ENCODE measurements at places on chromosomes 6 and 20.
A peak's percentile ranks its signal among the peaks of the same experiment; 100 is the strongest.

GRCh38 chr6:70884074-70884983, 72.5 kb downstream of the B3GAT2 start:
- DNase-seq = no peak

DNA sequence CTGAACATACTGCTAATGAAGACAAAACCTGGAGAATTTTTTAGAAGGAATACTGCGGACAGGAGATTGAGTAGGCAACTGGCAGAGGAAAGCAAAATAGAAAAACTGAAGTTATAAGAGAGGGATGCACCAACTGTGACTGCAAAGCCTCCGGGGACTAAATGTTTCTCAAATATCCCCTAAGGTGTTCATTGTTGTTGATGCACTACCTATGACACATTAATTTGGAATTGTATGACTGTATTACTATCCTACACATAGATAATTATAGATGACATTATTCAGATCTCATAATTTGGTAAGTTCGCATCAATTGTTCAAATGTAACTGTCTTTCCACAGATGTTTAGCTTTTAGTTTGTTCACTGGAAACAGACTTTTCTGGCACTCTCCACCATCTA, 341.1 kb downstream of the MMUT start:
- no peak for DNase-seq

- DNase-seq = no peak
Observed at GRCh38 chr20:15740046-15740775, 833.0 kb downstream of the KIF16B start.

DNA sequence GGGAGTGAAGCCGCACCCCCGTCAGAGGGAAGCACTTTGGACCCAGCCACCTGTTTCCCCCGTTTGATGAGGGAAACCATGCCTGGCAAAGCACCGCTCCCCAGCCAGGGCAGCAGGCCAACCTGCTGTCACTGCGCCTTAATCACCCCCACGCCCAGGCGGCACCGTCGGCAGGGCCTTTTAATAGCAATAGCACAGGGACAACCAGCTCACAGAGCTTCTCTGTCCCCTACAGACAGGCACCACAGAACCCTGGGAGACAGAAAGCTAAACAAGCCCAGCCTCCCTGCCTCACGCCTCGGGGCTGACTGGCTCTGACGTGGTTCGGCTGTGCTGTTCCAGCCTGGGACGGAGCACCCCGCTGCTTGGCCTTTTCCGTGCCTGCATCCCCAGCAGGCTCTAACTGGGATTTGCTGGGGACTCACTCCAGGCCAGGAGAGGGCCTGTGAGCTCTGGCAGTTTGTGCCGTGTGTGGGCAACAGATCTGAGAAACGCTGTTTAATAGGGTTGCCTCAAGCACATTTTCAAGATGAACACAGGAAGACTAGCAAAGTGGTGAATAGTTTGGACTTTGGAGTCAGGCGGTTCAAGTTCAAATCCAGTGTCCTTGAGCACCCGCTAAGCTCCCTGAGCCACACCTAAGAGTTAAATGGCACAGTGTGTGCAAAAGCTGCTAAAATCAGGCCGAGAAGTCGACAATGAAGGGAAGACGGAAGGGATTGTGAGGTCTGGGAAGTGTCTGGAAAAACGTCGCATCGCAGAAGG, 223.8 kb downstream of the NRN1 start:
- no peak for DNase-seq

- no peak for DNase-seq
Observed at GRCh38 chr20:54843865-54844264, 368.5 kb downstream of the DOK5 start.

DNA sequence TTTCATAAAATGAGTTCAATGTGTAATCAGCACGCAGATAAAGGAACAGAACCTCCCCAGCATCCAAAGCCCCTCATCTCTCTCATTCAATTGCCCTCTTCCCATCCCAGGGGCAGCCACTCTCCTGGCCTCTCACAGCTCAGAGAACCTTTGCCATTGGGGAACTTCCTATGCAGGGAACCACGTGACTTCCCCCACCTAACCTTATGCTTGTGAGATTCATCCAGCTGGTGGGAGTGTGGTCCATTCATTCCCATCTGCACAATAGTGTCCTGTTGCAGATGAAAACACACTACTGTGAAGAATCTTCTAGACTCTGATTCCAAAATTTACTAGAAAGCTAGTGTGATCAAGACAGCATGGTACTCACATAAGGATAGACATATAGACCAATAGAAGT, 299.3 kb downstream of the CDH4 start:
- no peak for DNase-seq

DNA sequence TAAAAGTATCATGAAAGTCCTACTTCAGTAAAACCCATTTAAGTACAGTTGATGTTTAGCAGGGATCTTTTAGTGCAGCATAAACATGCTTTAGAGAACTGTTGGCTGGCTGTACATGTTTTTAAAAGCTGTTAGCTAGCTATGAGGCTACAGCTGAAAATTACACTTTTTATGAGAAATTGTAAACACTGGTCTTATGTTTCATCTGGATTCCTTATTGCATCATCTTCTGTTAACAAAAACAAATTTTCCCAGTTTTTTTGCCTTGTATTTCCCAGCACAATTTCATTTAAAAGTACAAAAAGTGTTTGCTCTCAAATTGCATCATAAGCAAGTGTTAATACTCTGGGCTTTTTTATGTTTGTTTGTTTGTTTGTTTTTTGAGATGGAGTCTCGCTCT, 18.3 kb upstream of the HLA-E start:
- DNase-seq = no peak

GRCh38 chr6:151058021-151058733, 181.6 kb upstream of the AKAP12 start:
- no peak for DNase-seq

DNA sequence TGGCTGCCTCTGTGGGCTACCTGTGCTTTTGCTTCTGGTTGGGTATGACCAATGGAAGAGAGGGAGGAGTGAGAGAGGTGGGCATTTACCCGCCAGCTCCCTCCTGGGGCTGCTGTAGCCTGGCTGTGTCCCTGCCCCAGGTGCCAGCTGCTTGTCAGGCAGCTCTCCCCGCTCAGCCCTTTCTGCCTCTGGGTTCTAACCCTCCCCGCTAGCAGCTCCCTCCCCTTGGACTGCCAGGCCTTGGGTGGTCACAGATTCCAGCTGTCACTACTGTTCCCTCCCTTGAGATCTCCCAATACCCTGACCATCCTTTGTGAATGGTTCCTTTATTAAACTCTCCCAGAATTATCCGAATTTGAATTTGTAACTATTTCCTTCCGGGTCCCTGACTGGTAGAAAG, 95.5 kb upstream of the RNF24 start:
- no peak for DNase-seq

DNA sequence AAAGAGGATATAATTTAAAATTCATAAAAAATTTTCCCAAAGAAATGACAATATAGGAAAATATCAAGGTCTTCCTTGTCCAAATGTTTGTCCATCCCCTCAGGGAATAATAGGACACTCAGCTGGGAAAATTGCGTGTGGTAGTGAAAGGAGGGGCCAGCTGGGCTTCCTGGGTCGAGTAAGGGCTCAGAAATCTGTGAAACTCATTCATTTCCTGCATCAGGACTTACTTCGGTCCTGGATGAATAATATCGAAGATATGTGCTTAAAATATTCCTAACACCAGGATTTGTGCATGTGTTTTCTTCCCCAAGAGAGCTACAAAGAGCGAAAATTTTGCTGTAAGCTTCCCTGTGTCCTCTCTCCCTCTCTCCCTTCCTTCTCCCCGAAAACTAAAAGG, 118.2 kb upstream of the GJE1 start:
- DNase-seq = no peak

GRCh38 chr6:158781692-158782373, 37.3 kb downstream of the EZR start:
- no peak for DNase-seq

GRCh38 chr6:32796848-32797776, 19.7 kb downstream of the HLA-DOB start:
- DNase-seq = peak; percentile 34

DNA sequence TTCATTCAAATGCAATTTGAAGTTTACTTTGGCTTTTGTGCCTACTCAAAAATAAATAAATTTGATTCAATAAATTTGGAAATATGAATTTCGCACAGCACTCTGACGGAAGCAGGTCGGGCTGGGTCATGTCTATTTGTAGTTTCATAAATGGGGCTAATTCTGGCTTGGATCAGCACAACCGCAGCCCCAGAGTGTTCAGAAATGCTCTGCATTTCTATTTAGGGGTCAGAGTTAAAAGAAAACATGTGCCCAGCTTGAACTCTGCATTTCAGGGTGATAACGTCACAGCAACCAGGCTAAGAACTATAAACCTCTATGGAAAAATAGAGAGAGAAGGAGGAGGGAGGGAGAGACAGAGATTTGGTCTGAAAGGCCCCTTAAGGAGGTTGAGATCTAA, 480.9 kb upstream of the NOX3 start:
- no peak for DNase-seq

DNA sequence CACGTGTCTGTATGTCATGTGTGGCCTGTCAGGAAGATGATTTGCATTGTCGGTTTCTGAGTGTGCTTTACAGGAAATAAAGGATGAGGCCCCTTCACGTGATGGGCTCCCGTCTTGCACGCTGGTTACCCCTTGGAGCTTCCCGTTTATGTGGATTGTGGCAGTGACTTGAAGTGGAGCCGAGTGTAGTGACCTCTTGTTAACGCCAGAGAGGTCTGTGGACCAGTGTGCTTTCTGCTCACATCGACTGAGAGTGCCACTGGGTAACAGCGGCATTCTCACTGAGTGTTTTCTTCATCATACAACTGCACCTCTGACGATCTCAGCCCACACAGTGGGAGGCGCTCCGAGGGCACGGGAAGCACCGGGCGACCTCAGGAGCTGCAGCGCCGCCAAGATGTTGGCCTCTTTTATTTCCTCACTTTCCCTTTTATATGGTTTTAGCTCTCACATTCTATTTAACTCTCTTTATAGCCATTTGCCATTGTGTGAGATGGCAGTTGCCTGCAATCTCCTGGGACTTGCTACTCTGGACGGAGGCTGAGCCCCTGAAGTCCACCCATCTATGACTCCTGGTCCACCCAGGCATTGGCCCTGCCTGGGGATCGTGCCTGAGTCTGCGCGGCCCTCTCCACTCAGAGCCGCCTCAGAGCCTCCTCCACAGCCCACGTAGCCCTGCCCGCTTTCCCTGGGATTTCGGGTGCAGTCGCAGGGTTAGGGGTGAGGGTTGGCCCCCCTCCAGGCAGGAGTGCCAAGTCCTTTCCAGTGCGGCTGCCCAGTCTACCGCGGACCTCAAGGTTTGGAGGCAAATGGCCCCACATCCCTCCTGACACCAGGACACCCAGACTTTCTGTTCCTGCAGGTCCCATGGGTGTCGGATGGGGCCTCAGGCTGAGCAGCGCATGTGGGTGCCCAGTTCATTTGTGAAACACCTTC, 238.9 kb downstream of the ERMARD start:
- no peak for DNase-seq

DNA sequence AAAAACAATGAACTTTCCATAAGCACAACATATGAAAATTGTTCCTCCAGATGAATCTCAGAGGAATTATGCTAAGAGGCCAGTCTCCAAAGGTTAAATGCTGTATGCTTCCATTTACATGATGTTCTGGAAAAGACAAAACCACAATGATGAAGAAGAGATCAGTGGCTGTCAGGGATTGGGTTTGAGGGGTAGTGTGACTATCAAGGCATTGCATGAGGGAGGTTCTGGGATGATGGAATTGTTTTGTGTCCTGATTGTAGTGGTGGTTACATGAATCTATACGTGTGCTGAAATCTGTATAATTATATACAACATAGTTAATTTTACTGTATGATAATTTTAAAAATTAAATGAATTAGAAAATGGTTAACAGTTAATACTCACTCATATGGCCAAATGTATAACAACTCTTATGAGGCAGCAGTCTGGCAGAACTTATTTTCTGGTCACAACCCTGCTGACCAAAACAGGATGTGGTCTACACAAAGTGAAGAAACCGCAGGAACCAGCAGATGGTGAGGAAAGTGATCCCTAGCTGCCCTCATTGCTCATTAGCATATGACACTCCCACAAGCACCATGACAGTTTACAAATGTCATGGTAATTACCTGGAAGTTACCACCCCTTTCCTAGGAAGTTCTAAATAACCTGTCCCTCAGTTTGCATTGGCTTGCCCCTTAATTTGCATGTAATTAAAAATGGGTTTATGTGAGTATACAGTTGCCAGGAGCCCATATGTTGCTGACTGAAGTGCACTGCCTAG, 31.9 kb downstream of the NSFL1C start:
- DNase-seq = peak; percentile 38

GRCh38 chr20:35007413-35007812, 51.7 kb downstream of the MYH7B start:
- DNase-seq = no peak

DNA sequence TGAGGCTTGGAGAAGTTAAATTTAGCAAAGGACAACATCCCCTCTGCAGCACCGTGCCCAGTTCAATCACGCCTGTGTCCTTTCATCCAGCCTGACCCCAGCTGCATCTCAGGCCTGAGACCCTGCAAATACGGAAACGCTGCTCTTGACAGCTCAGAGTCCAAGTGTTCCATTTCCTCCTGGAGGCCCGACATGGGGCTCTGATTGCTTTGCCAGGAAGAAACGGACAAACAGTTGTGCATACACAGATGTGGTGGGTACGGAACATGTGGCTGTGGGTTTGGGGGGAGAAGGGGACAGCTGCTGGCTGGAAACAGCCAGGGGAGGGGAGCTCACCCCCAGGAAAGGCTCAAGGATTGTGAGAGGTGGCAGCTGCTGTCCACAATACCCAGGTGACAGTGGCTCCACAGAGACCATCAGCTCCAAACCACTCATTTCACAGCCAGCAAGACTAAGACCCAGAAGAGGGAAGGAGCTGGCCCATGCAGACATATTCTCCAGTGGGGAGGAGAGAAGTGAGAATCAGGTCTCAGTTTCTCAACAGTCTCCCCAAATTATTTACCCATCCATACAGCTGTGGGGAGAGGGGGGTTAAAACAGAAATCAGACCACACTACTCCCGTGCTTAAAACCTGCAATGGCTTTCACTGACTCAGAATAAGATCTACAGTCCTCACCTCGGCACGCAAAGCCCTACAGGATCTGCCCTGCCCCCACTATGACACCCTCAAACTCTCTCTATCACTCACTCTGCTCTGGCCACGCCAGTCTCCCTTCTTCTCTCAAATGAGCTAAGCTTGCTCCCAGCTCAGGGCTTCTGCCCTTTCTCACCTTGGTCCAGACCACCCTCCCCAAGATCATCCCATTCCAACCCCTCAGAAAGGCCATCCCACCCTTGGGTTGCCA, 89.1 kb downstream of the PREX1 start:
- DNase-seq = no peak

DNA sequence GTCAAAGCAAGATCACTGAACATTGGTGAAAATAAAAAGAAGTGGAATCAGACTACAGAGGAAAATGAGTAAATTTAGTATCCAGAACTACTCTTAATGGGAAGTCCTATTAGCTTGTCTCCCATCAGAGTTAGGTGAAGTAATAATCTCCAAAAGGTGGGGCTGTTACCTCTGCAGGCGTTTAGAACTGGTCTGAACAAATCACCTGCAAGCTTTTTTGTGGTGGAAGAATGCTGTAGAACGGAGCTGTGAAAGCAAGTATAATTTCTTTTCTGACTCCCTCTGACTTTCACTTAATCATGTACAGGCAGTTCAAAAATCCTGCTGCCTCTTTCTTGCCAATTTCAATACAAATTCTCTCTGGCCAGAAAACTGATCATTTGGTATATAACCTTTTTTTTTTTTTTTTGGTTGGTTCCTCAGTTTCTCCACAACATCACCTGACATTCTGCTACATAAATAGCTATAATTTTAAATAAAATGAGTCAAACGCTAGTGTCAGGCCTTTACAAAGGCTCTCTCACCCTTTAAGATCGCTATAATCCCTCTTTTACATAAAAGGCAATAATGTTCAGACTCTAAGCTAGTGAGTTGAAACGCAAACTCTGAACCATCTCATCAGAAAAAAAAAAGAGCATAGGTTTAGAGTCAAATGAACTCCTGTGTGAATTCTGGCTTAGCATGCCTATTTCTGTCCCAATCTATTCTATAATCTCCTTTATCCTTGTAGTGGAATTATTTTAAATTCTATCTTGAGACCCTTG, 38.8 kb downstream of the CITED2 start:
- DNase-seq = no peak

Measured in T-helper 22 cell (primary cell).